Renal cortical epithelial cell (primary cell): ENCODE measurements at places on chromosomes 7 and 10. TPM values are rescaled to one million over a fixed set of nuclear protein-coding genes. Genes with fewer than 3 reads are reported as not detected.

GRCh38 chr10:18217577-18217976 is 77.4 kb downstream of the CACNB2 start:
- no peak for DNase-seq

GRCh38 chr10:108597031-108597430 is 1326.3 kb downstream of the XPNPEP1 start:
- DNase-seq: no peak

- DNase-seq: no peak
Observed at GRCh38 chr7:152344253-152344652, 91.5 kb downstream of the KMT2C start.

GRCh38 chr7:124924906-124925305 is 4.7 kb downstream of the POT1 start:
- DNase-seq: no peak

GRCh38 chr10:24153031-24153430 is 55.9 kb upstream of the KIAA1217 start:
- no peak for DNase-seq

DNA sequence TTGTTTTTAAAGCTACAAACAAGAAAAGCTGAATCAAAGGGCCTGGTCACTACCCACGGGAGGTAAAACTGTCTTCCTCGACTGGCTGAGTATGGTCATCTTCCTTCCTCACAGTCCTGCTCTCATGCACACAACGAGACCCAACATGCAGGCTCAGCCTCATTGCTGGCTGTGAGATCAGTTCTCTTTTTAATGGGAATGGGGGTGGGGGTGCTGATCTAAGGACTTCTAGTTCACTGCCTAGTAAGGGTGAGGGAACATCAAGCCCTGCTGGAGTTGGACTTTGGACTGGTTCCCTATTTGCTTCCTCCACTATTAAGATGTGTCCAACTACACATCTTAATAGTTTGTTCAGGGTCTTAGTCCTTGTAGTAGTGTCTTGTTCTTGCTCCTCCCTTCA is 48.2 kb downstream of the ABCB4 start:
- DNase-seq: no peak

GRCh38 chr7:36367561-36368077 is 22.0 kb upstream of the ANLN start:
- DNase-seq: no peak

DNA sequence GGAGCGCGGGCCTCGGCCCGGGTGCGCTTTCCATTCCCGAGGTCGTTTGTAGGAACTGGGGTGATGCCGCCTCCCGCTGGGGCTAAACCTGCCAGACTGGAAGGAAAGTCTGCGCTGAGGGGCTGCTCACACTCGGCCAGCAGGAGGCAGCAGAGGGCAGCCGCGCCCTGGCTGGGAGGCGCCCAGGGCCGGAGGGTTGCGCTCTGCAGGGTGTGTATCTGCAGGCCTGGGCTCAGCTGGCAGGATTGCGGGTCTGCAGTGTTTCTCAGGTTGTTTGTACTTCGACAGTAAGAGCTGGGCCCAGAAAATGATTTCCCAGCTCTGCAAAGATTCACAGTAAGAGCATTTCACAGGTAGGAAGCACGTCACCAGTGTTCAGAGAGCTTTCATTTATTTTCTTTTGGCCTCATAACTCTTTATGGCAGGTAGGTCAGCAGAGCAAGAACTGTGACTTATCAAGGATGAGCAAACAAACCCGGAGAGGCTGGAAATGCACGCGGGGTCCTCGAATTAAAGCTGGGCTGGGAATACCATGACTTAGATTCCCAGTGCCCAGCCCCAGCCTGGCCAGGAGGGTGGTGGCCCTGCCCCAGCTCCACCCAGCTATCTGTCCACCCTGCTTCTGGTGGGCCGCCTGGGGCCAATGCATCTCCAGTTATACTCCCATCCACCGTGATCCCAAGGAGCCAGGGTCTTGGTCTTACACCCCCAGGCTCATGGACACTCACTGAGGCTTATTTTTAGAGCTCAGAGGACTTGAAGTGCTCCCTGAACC is 15.2 kb upstream of the PPP2R2D start:
- no peak for DNase-seq

The NKX1-2 gene
- total RNA-seq: not detected in 2 replicates
